Bronchus fibroblast of lung (primary cell): ENCODE measurements at places on chromosomes 5 and 9. TPM values are rescaled to one million over a fixed set of nuclear protein-coding genes. Genes with fewer than 3 reads are reported as not detected.

FRRS1L gene
- under 0.01 TPM in 2 replicates for total RNA-seq

TBC1D2 gene
- total RNA-seq, result 16.3 and 20.2 TPM in 2 replicates

ZNF879 gene
- total RNA-seq, result 1.2 and 2.9 TPM in 2 replicates

EIF4E1B gene
- total RNA-seq, result not detected in 2 replicates

C9 gene
- not detected in 2 replicates for total RNA-seq

STPG3 gene
- total RNA-seq, result not detected in 2 replicates

CXXC5 gene
- total RNA-seq, result 21.6 and 22.0 TPM in 2 replicates

PRRX2 gene
- total RNA-seq, result 14.3 and 14.9 TPM in 2 replicates

MAMDC2 gene
- 2.2 and 2.5 TPM in 2 replicates for total RNA-seq

NUTM2F gene
- not detected in 2 replicates for total RNA-seq

FIBCD1 gene
- total RNA-seq, result 7.9 and 11.1 TPM in 2 replicates

ARHGAP26 gene
- total RNA-seq, result 0.67 and 1.2 TPM in 2 replicates

SOHLH1 gene
- total RNA-seq, result not detected in 2 replicates

MARCHF11 gene
- not detected in 2 replicates for total RNA-seq

ANKRD31 gene
- total RNA-seq, result under 0.01 TPM in 2 replicates

LRRC19 gene
- total RNA-seq, result not detected in 2 replicates

SELENOP gene
- total RNA-seq, result 19.9 and 30.4 TPM in 2 replicates

PCDHB6 gene
- total RNA-seq, result not detected in 2 replicates

PCDHA9 gene
- not detected in 2 replicates for total RNA-seq

TRPM6 gene
- total RNA-seq, result under 0.01 TPM in 2 replicates

SH3PXD2B gene
- 21.4 and 24.1 TPM in 2 replicates for total RNA-seq

ASS1 gene
- total RNA-seq, result 22.4 and 23.5 TPM in 2 replicates

ZNF454 gene
- 0.84 and 1.2 TPM in 2 replicates for total RNA-seq

KIF20A gene
- total RNA-seq, result 103 and 105 TPM in 2 replicates

TPPP gene
- total RNA-seq, result under 0.01 and 0.17 TPM in 2 replicates

PPP3R2 gene
- total RNA-seq, result not detected in 2 replicates

MVB12B gene
- 2.2 TPM in 2 replicates for total RNA-seq

GCNT4 gene
- total RNA-seq, result 0.30 and 0.34 TPM in 2 replicates

ENHO gene
- total RNA-seq, result not detected in 2 replicates

FBN2 gene
- total RNA-seq, result 52.6 and 57.0 TPM in 2 replicates

TOR4A gene
- 33.9 and 36.5 TPM in 2 replicates for total RNA-seq

SLC28A3 gene
- 0.15 and 0.17 TPM in 2 replicates for total RNA-seq

TGFBI gene
- total RNA-seq, result 178 and 182 TPM in 2 replicates

SPATA9 gene
- 0.15 and 0.84 TPM in 2 replicates for total RNA-seq

GFRA3 gene
- total RNA-seq, result not detected in 2 replicates

PCDHGA12 gene
- total RNA-seq, result 7.7 and 8.4 TPM in 2 replicates

FSTL4 gene
- total RNA-seq, result 0.15 TPM in 1 of 2 replicates, not detected in the other

CHSY3 gene
- total RNA-seq, result 1.8 and 2.4 TPM in 2 replicates

URM1 gene
- total RNA-seq, result 43.3 and 45.6 TPM in 2 replicates

CCNO gene
- 0.15 TPM in 1 of 2 replicates, not detected in the other for total RNA-seq

CSF1R gene
- 0.89 TPM in 1 of 2 replicates, not detected in the other for total RNA-seq

IFNB1 gene
- total RNA-seq, result not detected in 2 replicates
